ENCODE measurements at places on chromosomes 13 and 19.

- DNase-seq = no peak
Measured at GRCh38 chr19:28130066-28130511, 1082.9 kb downstream of the UQCRFS1 start.

- no peak for DNase-seq
Measured at GRCh38 chr19:5356428-5356827, 15.8 kb upstream of the PTPRS start.

DNA sequence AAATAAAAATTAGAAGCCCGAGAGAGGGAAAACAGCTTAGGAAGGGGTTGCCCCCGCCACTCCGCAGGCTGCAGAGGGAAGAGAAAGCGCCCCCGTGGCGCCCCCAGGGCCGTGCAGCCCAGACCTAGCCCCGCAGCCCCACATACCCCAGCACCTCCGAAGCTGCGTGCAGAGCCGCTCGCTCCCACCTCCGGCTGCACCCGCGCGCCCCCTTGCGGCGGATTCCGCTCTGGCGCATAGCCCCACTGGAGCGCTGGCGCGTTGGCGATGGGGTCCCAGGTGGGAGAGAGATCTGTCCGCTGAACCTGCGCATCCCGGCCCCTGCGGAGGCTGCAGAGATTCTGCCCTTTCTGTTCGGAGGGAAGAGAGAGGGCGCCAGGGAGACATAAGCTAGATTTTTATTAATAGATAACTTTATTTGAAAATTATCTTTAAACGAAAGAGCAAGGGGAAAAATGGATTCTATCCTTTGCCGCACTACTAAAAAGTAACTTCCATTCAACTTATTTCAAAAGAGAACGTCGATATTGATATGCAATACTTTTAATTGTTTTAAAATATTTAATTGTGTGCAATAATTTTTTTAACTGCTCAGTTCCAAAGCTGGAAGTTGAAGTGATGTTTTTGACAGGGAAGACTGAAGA, 11.7 kb upstream of the CLN5 start:
- peak; percentile 85 for DNase-seq

DNA sequence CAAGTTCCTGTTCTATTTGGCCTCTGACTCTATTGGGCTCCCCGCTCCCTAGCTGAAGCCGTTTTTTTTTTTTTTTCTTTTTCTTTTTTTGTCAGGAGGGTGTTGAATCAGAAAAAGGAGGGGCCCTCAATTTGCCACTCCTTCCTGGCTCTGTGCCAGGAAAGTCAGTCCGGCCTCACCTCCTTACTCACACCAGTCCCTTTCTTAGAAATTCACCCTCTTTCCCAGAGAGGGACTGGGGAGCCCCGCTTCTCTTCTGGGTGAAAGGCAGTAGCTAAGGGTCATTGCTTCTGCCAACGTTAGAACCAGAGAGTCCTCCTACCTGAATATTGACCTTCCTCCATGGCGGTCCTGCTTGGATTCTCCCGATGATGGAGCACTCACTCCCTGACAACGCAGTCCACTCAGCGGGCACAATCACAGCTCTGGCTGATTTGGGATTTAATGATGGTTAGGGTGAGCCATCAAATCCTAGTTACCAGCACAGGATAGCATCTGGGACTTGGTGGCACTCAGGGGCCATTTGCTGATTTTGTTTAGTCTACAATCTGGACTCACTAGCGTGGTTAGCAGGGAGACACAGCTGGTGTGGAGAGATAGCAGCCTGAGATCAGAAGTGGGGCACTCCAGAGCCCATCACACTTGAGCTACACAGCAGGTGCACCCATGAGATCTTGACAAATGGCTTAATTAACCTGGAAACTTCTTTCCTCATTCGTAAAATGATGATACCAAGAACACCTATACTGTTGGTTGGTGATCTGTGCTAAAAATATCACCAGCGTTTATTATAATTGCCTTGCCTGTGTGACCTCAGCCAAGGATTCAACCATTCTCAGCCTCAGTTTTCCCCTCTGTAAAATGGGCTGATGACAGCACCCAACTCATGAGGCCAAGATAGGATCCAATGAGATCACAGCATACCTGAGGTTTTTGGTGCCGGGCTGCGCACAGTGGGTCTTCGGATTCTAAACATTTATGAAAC, 2.2 kb downstream of the FCER2 start:
- no peak for DNase-seq

GRCh38 chr13:42926043-42926442, 66.0 kb downstream of the EPSTI1 start:
- no peak for DNase-seq

DNA sequence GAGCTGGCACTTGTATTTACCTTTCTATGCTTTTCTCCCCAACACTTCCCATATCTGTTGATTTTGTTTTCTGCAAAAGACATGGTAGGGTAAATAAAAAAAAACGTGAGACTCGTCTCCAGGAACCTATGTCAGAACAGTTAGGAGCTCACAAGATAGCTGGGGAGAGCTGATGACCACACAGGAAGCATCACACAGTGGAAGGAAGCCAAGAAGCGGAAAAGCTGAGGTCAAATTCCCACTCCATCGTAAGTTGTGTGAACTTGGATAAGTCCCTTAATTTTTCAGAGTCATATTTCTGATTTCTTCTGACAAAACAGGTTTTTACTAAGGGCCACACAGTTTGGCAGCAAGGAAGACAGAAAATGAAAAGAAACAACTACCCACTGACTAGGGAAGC, 199.6 kb downstream of the KLF5 start:
- DNase-seq = no peak

- DNase-seq = no peak
Measured at GRCh38 chr19:3389876-3390371, 23.5 kb downstream of the NFIC start.

DNA sequence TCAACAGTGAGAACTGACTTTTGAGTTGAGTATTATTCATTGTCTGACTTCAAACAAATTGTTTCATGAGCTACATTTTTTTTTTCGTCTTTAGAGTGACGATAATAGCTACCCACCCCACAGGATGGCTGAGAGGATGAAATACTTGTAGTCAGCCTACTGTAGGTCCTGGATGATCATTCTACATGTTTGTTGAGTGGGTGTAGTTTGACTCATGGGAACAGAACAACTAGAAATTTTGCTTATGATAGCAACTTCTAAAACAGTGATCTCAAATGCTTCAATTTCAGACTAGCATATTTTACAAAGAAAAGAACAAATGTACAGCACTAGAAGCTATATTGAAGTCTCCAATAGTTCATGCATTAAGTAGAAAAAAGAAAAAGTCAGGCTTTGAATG, 651.8 kb downstream of the PCDH9 start:
- DNase-seq = no peak

Data from muscle of arm (tissue), 14 donors.